ENCODE measurements at places on chromosomes 5 and 9.

- no peak for DNase-seq
Measured at GRCh38 chr5:53262348-53262970, 152.9 kb upstream of the MOCS2 start.

GRCh38 chr5:144230806-144231205, 60.1 kb downstream of the KCTD16 start:
- DNase-seq: no peak

- peak; percentile 72 for DNase-seq
Measured at GRCh38 chr9:37464426-37465248, 613 bp downstream of the ZBTB5 start.

GRCh38 chr5:1930501-1930879, 47.8 kb upstream of the IRX4 start:
- no peak for DNase-seq

- no peak for DNase-seq
Measured at GRCh38 chr5:169627551-169627950, 9.5 kb upstream of the DOCK2 start.

DNA sequence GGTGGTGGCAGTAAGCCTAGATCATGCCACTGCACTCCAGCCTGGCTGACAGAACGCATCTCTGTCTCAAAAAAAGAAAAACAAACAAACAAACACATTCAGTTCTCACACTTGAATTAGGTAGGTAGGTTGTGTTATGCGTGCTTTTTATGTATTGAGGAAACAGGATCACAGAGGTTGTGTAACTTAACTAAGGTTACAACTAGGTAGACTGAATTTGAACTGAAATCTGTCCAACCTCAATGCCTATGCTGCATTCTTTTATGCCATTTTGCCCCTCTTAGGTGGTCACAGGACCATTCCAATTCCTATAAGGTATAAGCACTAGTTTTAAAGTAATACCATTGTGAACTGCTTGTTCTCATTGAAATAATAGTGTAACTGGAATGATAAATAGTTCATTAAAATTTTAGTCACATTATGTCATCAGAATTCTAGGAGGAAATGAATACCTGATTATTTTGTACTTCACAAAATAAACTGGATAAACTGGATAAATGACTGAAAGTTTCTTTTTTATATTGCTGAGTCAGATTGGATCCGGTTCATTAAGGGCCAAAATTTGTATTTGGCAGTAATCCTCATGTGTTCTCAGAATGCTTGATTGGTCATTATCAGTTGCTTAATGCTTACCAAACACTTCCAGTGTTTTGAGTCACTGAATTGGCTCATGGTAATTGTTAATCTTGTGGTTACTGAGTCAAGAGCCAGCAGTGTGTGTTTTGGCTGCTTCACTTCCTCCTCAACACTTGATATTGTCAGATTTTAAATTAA, 7.1 kb downstream of the UBAP1 start:
- DNase-seq: no peak

- DNase-seq: no peak
Measured at GRCh38 chr9:107390778-107391177, 98.8 kb downstream of the KLF4 start.

DNA sequence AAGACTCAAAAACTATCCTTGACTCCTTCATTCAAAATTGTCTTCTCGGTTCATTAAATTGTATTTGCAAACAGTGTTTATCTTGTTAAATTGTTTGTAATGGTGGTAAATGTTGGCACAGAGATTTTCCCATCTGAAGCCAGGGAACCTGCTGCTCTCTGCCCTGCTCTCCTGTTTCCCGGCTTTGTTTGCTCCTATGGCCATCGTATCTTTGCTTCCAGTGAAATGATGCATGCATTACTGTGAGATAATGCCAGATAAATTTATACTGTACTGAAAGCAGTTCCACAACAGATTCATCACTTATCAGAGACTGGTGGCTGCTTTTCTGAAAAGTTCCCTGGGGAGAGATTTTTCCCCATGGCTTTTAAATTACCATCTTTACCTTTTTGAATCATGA, 81.4 kb downstream of the CD180 start:
- no peak for DNase-seq

DNA sequence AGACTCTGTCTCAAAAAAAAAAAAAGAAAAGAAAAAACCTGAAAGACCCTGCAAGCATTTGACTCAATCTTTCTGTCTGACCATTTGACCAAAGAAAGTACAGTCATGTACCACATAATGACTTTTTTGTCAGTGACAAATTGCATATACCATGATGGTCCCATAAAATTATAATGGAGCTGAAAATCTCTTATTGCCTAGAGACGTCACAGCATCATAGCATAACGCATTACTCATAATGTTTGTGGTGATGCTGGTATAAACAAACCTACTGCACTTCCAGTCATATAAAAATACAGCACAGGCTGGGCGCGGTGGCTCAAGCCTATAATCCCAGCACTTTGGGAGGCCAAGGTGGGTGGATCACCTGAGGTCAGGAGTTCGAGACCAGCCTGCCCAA, 10.5 kb downstream of the ECM2 start:
- DNase-seq: no peak

GRCh38 chr9:137987244-137988030, 109.9 kb downstream of the CACNA1B start:
- no peak for DNase-seq

GRCh38 chr5:43646992-43647391, 44.0 kb downstream of the NNT start:
- no peak for DNase-seq

GRCh38 chr9:111974092-111974681, 77.6 kb downstream of the UGCG start:
- no peak for DNase-seq

DNA sequence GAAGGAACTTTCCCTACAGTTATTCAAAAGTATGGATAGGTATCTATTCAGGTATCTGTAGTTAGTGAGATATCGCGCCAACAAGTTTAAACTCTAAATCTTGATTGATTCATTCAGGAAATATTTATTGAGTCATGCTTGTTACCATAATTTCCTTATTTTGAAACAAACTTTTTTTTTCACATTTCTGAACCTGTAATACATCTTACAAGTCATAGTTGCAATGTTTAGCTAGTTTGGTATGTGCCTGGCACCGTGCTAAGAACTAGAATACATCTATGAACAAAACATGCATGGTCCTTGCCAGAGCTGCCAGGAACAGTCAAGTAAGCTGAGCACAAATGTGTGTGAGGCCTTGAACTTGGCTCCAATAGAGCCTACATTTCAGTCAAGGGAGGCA, 226.4 kb downstream of the PCSK5 start:
- DNase-seq: no peak

GRCh38 chr5:119200795-119201194, 129.9 kb downstream of the DMXL1 start:
- no peak for DNase-seq

GRCh38 chr5:143599474-143599873, 196.0 kb upstream of the NR3C1 start:
- no peak for DNase-seq

DNA sequence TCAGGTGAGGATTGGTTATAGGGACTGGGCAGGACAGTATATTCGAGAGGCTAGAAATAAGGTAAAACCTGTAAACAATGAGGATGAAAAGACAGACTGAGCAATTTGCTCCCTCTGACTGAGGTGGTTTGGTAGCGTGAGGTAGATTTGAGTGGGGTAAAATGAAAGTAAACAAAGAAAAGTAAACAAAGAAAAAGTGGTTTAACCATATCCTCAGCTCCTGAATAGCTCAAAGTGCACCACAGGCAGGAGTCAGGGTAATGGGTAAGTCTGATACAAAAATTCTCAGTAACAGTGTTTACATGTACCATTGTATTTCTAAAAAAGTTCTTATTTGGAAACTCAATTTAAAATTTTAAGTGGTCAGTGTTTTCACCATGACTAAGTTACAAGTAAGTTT, 203.1 kb upstream of the ARRDC3 start:
- DNase-seq: no peak

- DNase-seq: peak; percentile 71
Measured at GRCh38 chr9:112037281-112038016, 137.6 kb downstream of the SUSD1 start.

DNA sequence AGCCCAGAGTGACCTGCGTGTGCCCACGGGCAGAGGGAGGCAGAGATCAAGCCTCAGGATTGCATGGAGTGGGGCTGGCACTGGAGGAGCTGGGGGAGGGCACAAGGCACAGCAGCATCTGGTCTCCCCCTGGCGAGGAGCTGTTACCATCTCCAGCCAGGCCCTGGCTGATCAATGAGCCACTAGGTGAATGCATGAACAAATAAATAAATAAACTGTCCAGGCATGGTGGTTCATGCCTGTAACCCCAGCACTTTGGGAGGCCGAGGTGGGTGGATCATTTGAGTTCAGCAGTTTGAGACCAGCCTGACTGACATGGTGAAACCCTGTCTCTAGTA, 14.3 kb upstream of the PSMB7 start:
- DNase-seq: no peak
